Right ventricle myocardium superior (tissue), 1 donor: ENCODE measurements at places on chromosomes 1 and 21. TPM values are rescaled to one million over a fixed set of nuclear protein-coding genes. Genes with fewer than 3 reads are reported as not detected.

- DNase-seq, result no peak
Observed at GRCh38 chr1:59354709-59355337, 57.9 kb downstream of the FGGY start.

GRCh38 chr1:207901041-207901653, 9.8 kb downstream of the CD34 start:
- DNase-seq, result no peak

DNA sequence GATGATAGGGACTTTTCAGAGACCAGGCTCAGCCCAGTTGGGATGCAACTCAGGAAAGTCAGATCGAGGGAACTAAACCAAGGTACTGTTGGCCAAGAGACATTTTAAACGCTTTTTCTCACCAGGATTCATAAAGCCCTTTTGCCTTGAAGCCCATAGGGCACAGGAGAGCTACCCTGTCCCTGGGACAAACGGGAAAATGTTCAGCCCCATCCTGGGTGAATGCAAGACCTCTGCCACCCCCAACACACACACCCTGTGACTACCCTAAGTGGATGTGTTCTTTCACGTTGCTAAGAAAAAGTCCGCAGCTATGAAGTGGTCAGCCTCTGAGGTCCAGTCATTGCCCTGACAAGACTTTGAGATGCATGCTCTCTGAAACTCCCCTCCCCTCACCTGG, 58.4 kb downstream of the ITPKB start:
- DNase-seq, result no peak

UQCRH gene
- 1,143 TPM for total RNA-seq

- peak; percentile 27 for DNase-seq
Observed at GRCh38 chr1:228072658-228073043, 9.9 kb upstream of the ARF1 start.

DNA sequence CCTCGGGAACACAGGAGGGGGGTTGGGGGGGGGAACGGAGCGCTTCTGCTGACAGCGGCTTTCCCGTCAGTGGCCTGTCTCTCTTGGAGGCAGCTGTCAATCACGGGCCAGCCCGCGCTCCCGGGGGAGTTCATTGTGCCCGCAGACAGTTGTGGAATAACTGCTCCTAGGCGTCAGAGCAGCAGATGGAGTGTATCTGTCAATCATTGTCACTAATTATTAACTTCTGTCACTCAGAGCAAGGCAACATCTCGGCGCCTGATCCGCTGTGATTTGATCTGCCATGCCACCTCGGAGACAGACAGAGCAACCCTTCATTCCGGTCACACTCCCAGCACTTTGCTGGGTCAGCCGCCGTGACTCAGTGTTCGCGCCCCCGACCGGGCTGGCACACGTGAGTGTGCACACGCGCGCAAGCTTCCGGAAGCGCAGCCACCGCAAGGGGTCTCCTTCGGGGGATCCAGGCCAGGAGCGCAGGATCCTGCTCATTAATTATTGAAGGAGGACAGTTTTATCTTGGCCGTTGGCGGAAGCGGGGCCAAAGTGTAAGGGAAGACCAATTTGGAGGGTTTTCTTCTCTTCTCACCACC, 75.8 kb downstream of the RRAGC start:
- DNase-seq, result no peak

GRCh38 chr1:3524556-3525203, 70.2 kb downstream of the ARHGEF16 start:
- DNase-seq, result no peak

DNA sequence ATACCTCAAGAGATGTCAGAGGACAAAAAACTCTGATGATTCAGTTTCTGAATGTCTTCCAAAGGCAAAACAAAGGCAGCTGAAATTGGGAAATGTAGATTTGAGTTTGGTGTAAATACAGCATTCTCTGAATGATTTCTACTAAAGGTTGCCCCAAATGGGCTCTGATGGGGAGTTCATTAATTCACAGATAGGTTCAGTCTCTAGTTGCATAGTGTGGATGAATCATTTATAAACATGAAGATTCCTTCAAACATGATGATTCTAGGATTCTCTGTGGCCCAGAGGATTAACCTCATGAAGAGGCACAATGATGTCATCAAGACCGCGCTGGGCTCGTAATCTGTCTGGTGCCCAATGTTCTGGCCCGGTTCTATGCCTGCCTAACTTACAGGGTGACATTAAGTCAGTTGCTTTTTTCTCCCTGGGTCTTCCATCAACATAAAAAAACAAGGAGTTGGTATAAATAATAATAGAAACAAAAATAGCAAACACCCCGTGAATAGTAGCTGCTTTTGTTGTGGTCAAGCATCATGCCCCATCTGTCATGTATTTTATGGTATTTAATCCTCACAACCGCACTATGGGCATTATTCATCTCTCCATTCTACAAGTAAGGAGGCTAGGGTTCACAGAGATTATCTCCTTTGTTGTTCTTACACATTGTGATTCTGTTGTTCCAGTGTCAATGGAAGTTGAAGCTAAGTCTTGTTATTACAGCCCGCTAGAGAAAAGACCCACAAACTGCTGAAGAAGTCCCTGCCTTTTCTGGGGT, 509.6 kb upstream of the USP24 start:
- DNase-seq, result no peak
